ENCODE measurements at places on chromosomes 11 and 22.

DNA sequence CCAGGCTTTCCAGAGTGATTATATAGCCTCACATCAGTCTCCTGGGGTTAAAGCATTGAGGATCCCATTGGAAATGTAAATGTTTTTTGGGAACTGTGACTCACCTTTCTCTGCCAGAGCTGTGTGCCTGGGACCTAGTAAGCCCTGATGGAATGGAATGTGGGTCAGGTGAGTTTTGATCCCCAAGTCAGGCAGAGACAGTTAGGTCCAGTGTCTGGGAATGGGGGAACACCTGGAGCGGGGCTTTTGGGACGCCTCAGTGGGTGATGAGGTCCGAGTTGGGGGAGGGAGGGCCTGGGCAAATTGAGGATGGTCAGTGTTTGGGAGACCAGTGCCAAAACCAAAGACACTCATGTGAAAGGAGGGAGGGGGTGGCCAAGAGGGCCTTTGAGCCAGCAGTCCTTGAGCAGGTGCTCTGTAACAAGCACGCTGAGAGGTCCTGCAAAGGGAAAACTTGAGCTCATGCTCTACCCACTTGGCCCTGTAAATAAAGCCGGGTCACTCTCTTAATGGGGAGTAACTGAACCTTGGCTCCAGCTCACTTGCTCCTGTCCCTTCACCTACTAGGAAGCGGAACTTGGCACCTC is 104.7 kb downstream of the NAV2 start:
- no peak for DNase-seq

DNA sequence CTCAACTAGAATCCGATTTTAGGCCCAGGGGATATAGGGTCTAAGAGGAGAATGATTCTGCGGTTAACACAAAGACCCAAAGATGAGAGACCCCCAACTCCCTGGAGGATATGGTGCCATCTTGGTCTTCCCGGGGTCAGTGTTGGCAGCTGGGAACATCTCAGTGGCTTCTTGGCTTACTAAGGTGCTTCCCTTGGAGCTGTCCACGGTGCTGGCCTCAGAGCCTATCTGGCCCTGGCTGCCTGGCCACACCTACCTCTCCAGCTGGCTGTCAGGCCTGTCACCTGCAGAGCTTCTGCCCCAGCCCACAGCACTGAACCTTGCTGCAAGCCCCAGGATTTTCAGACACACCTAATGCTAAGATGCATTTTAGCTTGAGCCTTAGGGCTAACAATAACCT is 70.7 kb upstream of the THY1 start:
- DNase-seq: no peak

- DNase-seq: no peak
These were observed 44.1 kb downstream of the FANCF start for GRCh38 chr11:22581354-22582150.

- no peak for DNase-seq
These were observed 61.9 kb downstream of the ARHGEF12 start for GRCh38 chr11:120398132-120398531.

DNA sequence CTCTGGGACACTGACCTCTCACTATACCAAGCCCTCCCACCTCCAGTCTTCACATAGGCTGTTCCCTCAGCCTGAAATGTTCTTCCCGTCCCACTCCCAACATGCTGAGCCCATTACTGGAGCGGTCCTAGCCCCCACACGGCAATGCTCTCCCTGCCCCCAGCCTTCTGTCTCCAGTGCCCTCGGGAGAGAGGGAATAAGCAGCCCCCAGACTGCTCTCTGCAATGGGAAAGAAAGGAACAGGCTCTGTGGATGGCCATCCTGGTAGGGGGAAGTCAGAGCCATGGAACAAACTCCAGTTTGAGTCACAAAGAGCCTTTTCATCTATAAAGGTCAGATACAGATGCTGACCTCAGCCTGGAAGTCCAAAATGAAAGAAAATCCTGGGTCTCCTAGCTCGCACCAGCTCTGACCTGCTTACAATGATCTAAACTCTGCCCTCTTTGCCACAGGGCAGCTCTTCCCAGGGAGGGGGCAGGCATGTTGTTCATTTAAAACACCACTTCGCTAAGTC is 62.6 kb downstream of the FLRT1 start:
- no peak for DNase-seq

DNA sequence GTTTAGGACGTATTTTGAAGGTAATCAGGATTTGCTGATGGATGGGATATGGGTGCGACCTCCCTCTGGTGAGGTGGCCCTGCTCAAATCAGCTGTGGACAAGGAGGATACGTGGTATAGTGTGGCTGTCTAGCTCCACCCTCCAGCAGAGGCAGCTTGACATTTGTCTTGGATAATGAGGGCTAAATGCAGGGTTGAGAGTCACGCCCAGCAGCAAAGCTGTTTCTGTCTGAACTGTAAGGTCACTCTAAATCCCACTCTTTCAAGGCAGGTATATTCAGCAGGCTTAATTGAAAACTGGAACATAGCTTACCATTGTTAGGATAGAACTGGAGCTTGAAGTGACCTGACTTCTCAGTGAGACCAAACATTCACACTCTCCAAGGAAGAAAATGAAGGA is 98.7 kb downstream of the SWAP70 start:
- DNase-seq: no peak

DNA sequence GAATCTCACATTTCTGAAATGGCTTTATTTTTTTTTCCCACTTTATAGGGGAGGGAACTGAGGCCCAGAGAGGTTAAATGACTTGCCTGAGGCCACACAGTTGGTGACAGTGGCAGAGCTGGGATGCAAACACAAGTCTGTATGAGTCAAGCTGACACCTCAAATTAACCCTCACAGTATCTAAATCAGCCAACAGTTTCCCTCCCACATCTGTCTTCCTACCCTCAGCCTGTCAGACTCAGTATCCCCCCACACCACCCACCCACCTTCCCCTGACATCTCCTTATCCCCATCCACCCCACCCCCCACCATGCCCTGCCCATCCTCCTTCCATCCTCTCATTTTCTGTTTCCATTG is 95.2 kb downstream of the TP53I11 start:
- no peak for DNase-seq

- DNase-seq: no peak
These were observed at the start of gene GPR83 for GRCh38 chr11:94400839-94401772. TSS of gene GPR83 (minus strand) at chr11:94401419. CDS start at chr11:94401247, 172 bp downstream.

DNA sequence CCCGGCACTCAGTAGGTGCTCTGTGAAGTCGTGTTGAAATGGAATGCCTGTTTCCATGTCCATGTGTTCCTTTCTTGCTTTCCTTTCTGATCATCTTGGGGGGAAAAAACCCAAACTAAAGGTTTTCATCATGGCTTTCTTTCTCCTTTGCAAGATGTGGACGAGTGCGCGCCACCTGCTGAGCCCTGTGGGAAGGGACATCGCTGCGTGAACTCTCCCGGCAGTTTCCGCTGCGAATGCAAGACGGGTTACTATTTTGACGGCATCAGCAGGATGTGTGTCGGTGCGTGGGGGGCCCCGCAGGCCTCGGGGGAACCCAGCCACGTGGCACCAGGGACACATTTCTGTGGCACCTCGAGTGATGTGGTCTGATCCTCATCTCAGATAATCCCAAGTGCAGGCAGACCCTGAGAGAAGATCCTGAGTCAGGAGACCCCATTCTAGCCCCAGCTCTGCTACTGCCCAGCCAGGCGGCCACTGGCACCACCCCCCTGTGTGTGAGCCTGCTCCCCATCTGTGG is 39.4 kb downstream of the FBLN1 start:
- DNase-seq: no peak

DNA sequence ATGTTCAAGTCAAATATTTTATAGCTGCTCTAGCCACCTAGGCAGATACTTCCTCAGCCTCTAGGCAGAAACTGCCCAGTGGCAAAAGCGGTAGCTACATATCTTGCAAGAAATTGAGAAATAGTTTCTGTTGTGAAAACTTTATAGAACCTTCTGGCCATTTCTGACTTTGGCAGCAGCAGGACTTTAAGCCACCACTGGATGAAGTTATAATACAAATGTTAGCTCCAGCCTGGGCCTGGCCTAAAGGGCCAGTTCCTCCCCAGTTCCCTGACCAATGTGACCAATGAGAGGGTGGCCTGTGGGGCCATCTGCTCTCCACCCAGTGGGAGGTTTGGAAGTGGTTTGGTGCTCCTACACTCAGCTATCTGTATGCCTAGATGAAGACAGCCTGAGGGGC is 254.0 kb upstream of the NARS2 start:
- no peak for DNase-seq

GRCh38 chr11:18091731-18092130 is 14.2 kb downstream of the SAAL1 start:
- no peak for DNase-seq

DNA sequence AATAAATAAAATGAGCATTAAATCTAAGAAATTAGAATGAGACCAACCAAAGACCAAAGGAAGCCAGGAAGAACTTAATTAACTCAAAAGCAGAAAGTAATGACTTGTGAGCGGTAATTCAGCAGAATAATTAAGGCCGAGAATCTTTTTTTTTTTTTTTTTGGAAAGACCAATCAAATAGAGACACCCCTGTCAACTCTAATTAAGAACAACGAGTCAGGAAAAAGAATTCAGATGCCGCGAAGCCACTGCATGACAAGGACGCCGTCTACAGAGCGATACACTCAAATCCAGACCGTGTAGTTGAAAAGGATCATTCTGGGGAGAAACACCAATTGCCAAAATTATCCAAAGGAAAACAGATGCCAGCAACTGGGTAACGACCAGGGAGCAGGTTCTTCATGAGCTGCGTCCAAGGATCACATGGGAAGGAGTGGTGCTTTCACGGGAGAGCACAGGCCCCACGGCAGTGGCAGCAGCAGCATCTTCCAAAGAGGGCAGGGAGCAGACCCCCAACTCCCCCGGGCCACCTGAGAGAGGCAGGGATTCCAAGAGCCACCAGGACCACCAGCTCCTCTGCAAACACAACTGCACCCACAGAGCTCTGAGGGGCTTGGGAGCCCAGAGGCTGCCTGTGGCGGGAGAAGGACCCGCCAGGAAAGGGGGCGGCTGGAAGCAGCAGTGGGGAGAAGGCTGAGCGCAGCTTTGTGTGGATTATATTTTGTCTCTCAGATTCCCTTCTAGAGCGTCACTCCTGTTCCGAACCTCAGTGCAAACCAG is 469.8 kb downstream of the BRD1 start:
- DNase-seq: no peak

DNA sequence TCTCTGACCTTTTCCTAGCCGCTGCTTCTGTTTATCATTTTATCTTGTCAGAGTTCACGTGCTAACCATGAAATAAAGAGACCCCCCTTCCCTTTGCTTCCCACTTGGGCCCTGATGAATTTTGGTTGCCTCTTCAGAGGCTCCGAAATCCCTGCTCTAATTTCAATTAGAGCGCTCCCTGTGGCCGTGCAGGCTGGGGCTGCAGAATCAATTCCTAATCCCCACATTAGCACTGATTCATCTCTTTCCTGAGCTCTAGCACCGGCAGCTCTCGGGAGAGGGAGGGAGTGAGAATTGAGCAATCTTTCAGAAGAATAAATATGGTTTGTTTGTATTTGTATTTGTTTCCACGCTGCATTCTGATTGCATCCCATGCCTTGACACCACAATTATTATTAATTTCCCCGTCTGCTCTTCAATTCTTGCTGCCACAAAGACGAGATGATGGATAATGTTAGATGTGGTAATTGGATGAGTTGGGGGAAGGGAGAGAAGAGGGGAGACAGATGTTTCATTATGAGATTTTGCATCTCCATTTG is 76.9 kb downstream of the NTM start:
- DNase-seq: no peak
